ENCODE measurements at places on chromosomes 4 and X.

DNA sequence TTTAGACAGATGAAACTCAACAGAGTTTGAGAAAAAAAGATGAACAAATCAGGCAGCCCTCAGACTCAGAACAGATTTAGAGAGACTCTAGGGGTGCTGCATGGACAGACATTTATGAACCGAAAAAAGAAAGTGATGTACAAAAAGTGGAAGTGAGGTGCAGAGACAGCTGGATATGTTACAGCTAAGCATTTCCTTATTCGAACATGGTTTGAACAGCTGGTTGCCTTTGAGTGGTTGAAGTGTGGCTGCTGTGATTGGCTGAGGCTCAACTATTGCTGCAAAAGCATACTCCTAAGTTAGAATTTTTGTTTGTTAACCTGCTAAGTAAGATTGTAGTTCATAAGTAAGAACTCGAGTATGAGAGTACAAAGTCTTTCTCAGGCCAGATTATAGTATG is 331.5 kb upstream of the PABPC4L start:
- no peak for DNase-seq

DNA sequence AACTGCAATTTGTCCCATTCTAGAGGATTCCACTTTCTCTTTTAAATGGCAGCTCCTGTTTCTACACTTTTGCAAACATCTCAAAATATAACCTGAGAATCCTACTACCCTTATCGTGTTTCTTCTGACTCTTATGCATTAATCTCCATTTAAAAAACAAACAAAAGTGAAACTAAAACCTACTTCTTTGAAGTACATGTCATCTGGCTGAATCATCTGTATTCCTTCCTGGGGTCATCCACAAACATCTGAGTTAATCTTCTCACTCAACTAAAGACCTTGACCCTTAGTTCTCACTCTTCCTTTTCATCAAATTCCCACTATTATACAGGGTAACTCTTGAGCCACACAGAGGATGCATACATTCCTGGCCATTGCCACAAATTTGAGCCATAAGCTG is 584.8 kb downstream of the PPARGC1A start:
- DNase-seq: no peak

GRCh38 chr4:56118055-56118454 is 169.3 kb downstream of the CEP135 start:
- no peak for DNase-seq

DNA sequence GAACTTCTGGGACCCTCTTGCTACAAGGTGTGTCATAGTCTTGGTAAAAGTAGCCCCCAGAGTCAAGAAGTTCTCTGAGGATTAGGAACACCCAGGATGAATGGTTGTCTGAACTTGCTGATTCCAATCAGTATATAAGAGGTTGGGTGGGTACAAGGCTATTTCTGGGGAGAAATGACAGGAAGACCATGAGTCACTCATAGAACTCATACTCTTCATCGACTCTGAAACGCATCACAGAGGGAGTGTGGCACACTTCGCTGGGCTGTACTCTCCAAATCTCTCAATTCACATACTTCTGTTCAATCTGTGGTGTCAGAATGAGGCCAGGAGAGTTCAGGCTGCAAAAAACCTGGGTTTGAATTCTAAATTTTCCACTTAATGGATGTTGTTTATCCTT is 193.2 kb upstream of the LEF1 start:
- no peak for DNase-seq

DNA sequence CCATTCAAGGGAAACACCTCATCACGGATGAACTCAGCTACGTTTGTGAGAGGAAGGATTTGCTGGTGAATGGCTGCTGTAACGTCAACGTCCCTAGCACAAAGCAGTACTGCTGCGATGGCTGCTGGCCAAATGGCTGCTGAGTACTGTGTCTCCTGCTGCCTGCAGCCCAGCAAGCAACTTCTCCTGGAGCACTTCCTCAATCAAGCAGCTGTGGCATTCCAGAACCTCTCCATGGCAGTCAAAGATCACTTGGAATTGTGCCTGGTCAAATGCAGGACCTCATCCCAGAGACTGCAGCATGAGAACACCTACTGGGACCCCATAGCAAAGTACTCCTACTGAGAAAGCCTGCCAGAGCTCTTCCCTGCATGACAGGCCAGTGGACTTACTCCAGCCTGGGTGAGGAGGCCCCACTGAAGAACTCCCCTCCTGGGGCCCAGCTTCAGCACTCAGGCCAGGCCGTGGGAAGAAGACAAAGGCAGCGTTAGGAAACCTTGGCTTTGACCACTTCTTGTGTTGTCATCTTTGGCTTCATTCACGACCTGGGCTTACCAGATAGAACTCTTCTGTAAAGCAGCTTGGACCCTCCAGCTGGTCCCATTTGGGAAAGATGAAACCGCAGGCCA is 244.3 kb downstream of the RBMX2 start:
- DNase-seq: no peak

- no peak for DNase-seq
These were observed 39.9 kb upstream of the CYP4V2 start for GRCh38 chr4:186151499-186151898.

GRCh38 chrX:109624641-109625616 is at the start of gene KCNE5:
Gene KCNE5, minus strand, starts transcription at chrX:109625172. Its CDS starts 152 bp downstream, at chrX:109625020.
- DNase-seq: peak; percentile 58

- DNase-seq: no peak
These were observed 7.3 kb upstream of the SH3BP2 start for GRCh38 chr4:2785613-2786012.

DNA sequence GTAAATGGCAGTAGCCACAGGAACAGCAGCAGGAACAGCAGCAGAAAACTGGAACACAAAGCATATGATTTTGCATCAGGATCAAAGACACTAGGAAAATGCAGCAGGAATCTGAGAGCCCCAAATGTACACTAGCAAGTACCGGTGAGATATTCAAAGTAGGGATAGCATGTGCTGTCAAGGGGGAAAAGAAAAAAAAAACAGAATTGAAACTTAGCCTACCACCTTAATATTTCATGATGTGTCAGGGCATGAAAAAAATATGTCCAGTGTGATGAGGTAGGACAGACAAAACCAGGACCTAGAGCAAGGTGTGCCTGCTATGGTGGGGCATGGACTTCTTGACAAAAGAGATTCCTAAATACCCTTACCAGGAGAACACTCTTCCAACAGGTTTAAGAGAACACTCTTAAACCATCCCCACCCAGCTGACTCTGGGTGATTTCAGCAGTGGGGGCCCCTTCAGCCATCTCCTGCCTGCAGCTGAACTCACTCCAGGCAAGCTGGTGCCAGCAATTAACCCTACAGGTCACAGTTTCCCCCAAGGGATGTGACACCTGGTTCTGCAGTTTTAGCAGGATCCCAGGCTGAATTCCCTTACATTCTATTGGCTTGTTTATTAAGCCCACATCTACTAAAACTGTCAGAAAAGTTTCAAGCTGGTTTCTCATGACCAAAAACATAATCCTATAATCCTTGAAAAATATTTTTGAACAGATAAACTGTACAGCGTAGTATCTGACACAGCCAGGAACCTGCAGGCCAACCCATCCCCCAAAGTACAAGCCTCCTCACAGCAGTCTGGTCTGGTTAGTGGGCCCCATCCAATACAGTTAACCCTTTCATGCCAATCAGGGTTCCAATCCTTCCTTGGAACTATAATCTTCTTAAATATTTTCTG is 62.9 kb upstream of the FMR1 start:
- DNase-seq: no peak

DNA sequence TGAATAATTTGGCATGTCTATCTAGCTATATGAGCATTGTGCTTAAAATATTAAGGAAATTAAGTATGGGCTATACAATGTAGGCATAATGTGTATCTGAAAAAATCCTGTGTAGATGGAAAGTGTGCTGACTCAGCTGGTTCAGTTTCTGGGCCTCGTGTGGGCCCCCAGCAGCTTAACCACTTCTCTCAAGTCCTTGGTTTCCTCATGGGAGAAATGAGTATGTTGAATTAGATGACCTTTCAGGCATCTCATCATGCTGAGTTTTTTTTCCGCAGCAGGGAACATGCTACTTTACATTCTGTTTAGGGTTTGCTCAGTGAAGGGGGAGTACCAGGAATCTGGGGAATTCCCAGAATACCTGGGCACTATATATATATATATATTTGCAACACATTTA is 30.5 kb downstream of the RHOH start:
- no peak for DNase-seq

GRCh38 chrX:41720125-41720779 is 3.7 kb upstream of the GPR82 start:
- no peak for DNase-seq

DNA sequence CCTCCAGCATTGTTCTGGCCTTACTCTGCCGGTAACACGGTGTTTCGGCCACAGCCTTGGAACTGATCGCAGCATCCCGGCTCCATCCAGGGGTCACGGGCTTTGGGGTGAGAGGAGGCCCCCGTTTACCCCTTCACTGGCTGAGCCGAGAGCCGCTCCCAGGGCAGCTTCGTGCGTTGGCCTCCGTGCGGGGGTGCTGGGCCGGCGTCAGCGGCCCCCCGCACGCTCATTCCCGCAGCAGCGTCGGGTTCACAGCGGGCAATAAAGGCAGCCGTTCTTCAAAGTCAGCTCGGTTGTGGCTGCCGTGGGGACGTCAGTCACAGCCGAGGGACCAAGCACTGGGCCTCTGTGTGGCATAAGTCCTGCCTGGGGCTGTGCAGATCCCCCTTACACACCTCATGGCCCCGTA is 25.3 kb upstream of the PLCXD1 start:
- DNase-seq: peak; percentile 25

DNA sequence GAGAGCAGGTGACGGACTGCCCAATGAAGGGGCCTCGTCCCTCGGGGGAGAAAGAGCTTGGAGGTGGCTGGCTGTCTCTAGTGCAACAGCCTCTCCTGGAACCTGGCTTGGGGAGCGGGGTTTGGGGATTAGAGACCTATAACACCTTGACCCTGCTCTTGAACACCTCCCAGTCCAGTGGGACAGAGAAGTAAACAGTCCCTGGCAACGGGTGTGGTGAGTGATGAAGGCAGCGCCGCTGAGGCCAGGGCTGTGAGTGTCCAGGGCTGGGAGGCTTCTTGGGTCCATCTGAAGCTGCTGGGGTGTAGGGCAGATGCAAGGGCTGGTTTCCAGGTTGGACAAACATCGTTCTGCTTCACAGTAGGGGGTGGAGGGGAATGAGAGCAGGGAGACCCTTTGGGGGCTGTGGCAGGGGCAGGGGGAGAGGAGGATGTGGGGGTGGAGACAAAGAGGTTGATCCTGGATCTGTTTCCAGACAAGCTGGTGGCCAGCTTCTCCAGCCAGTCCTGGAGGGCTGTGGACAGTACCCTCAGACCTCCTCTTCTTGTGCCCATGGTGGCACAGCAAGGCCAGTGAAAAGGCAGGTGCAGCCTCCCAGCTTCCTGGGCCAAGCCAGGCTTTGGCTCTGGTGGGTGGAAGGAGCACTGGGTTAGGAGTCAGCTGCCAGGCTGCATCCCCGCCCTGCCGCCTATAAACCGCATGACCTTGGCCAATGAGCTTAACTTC is 3.8 kb downstream of the NSG1 start:
- DNase-seq: peak; percentile 32

DNA sequence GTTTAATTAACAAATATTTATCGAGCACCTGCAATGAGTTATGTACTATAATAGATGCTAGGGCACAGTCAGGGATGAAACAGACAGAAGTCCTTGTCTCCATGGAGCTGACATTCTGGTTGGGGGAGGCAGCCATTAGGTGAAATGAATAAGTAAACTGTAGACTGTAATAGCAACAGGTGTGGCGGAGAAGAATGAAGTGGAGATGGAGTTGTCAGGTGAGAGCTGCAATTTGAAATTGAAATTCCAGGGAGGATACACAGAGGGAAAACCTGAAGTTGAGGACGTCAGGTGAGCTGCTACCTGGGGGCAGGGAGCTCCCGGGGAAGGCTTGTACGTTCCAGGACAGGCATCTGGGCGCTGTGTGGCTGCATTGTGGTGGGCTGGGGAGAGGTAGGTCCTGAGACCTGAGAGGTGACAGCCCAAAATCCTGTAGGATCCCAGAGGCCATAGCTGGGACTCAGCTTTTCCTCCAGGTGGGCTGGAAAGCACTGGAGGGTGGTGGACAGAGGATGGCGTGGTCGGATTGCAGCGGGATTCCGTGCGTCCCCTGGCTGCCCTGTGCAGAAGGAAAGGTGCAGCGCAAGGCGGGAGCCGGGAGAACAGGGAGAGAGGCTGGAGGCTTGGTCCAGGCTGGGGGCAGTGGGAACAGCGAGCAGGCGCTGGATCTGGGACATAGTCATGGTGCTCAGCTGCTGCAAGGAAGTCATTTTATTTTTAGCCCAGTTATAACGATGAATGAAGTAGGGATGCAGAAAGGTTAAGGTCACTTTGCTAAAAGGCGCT is 24.8 kb downstream of the CYTL1 start:
- DNase-seq: no peak

- DNase-seq: no peak
These were observed 313.3 kb upstream of the NOCT start for GRCh38 chr4:138702190-138702824.

DNA sequence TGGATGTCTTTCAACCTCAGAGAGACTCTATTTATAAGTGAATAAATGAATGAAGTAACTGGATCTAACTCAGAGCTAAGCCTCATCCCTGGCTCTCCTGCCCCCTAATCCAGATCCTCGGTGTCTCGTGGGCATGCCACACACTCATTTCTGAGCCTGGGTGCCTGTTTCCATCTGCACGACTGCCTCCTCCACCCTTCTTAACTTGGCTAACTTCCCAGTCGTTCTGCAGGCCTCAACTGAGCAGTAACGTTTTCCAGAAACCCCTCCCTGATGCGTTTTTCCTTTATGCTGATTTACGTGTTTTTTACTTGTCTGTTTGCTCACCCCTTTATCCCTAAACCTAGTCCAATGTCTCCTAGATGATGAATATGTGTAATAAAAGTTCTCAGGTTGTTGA is 186.9 kb upstream of the HS3ST1 start:
- no peak for DNase-seq

DNA sequence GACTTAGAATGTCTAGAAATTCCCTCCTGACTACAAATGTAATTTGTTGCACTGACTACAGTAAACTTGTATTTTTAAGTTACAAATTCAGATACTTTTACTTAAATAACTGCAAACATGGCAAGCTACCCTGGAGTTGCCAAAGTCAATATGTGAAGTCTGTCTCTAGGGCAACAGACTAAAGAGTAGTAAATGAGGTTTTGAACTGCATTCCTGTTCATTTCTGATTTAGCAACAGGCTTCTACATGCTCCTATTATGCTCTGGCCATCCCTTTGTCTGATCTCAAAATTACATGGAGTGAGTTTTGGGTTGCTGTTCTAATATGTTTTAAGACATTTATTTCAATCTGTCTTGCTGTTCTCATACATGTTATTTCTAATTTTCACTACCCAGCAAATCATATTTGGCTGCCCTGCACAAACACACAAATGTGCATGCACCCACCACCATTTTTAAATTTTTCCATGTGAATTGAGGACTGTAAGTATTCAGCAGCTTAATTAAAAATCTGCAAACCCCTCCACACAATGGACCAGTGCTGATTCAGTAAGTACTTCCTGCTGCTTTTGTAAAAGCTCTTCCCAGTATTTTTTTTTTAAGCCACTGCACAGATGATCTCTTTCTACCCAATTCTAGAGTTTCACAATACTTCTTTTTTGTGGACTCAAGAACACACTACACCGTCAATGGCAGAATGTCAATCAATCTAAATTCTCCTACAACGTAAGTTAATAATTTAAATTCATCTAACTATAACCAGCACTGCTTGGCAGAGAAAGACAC is 26.7 kb downstream of the SH3RF1 start:
- no peak for DNase-seq

- no peak for DNase-seq
These were observed 57.8 kb upstream of the HELT start for GRCh38 chr4:184960505-184960971.

Measured in right forelimb (tissue), 1 donor.